Stimulated activated CD8-positive, alpha-beta memory T cell treated with anti-CD3 and anti-CD28 coated beads, Interleukin-2, amount 100 ng/mL, for 1 hour (primary cell): ENCODE measurements at places on chromosomes 6 and 20.

DNA sequence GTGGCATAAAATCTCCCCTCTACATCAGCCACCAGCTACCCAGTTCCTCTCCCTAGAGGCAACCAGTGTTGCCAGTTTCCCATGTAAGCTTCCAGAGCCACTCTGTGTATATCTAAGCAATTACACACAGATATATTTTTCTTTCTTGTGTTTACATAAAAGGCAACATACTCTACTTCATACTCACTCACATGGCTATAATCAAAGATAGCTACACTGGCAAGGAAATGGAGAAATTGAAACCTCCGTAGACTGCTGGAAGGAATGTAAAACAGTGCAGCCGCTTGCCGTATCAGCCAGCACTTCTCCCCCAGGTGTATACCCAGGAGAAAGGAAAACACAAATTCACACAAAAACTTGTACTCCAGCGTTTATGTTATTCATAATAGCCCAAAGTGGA is 38.5 kb upstream of the NELFCD start:
- no peak for DNase-seq

DNA sequence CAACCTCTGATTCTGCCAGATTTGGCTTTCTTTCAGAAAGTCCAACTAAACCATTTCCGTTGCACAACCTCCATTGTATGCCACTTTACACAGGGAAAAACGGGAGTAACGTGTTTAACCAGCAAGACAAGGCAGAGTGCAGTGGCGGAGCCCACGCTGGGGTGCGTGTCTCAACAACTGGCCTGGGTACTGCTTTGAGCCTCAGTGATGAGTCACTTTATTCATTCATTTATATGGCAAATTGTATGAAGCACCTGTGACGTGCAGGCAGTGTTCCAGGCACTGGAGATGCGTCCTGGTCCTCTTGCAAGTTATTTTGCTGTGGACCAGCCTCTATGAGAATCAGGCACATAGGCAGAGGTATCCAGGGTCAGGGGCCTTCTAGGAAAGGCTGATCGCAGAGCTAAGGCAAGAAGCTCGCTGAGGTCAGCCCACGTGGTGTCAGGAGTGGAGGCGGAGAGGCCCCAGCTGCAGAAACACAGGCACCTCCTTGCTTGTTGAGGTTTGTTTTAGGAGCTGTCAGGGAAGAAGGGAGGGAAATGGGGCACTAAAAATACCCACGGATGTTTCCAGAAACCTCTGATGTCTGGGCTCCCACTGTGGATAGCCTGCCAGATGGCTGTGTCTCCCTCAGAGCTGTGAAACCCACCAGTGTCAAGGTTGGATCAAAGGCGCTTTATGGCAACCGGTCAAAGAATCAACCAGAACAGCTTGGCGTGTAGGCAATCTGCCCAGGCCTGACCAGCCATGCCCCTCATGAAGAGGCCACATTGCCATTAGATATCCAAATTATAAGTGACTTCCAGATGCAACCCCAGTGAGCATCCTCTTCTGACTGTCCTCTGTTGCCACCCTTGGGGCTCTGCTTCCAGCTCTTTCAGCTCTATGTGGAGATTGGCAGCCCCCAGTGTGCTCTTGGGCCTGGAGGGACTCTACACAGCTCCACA is 157.2 kb downstream of the CD83 start:
- no peak for DNase-seq

GRCh38 chr6:81844686-81845085 is 92.2 kb upstream of the TENT5A start:
- no peak for DNase-seq

GRCh38 chr6:118804091-118804490 is 89.9 kb upstream of the ASF1A start:
- no peak for DNase-seq

GRCh38 chr6:54618572-54618971 is 228.0 kb upstream of the FAM83B start:
- DNase-seq, result no peak

GRCh38 chr6:75748003-75748742 is 866 bp upstream of the MYO6 start:
- DNase-seq, result no peak

DNA sequence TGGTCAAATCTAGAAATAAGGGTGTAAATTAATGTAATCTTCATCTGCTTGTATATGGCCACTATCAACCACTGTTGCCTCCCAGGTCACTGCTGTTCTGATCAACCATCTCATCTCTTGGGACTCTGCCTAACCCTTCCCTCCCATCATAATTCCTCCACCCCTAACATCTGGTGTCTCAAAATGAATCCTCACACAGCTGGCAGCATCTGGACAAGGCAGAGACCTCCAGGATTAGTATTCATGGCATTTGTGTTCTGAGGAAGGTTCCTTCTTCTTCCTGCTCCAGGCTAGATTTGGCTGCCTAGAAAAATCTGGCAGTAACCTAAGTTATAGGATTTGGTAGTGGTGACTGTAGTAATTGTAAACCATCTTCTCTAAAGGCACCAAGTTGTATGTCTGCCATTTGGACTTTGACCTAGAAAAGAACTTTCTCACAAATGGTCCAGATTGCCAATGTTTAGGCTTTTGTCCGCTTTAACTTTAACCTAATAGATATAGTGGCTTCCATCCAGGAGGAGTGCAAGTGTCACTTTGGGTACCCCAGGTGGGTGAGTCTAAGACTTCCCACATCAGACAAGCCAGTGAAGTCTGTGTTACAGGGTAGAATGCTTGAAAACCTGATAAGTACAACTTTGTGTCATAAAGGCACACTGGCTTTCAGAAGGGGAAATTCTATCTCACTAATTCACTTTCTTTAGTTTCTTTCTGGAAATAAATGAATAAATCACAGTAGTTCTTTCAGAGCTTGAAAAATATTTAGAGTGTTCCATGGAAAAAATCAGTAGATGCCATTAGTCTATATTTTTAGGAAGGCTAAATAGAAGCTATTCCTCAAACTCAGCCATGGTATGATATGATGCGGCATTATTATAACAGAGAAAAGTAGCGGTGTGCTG is 3.0 kb upstream of the PHACTR2 start:
- no peak for DNase-seq

DNA sequence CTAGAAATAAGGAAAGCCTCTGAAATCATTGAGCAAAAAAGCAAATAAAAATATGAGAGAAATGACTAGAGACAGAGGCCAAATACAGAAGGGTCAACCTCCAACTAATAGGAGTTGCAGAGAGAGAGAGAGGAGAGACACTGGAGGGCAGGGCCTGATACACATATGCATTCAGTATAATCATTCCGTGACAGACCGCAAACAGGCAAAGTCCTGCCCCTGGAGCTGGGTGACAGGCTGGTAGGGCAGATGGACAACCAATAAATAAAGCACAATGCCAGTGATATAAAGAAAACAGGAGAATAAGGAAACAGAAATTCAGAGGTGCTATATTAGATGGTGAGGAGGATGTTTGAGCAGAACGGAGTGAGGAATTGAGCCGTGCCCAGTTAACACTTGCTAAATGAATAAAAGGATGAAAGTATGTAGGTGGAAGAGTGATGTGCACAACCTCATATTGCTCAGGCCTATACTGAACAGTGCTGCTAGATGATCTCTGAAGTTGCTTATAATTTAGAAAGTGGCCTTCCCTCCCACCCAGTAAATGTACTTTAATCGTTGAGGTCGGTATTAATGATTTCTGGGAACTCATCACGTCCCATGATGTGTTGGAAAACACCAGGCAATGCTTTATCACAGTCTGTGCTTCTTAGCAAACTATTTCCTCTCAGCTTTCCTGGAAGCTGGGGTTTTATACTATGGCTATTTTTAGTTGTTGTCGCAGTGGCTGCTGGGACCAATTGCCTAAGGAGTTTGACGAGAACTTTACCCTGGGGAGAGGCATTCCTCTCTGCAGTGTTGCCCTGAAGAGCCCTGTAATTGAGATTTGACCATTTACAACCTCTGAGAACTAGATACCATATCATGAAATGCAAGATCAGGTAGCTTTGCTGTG is 37.6 kb upstream of the CLIC5 start:
- no peak for DNase-seq

DNA sequence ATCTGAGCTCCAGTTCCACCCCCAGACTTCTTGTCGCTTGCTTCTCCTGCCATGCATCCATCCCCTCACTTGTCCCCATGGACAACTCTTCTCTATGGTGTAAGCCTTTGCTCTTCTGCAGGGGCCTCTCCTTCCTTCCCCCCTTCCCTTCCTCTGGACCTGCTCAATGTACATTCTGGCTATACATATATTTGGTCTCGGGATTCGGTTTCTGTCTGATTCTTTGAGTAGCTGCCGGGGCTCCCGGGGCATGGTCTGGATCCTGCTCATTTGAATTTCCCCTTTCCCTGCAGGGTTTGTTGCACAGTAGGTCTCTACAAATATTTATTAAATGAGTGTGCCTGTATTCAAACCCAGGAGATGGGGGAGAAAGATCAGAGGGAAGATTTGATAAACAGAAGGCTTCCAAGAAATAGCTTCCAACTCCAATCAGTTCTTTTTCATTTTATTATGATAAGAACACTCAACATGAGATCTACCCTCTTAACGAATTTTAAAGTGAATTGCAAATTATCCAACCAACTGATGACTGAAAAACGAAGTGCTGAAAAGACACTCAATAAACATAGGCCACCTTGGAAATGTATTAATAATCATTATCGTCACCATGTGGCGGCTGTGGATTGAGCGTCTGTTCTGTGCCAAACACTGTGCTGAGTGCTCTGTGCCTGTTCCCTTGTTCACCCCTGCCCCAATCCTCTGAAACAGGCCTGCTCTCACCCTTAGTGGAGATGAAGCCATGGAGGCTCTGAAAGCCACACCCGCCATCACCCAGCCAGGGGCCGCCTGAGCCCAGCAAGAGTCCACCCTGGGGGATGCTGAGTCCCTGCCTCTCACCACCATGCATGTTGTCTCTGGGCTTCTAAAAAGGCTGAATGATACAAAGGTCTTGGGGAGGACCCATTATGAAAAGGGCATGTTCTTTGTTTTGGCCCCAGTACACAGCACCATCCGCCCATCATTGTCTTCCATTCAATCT is 34.3 kb upstream of the APCDD1L start:
- DNase-seq, result no peak

DNA sequence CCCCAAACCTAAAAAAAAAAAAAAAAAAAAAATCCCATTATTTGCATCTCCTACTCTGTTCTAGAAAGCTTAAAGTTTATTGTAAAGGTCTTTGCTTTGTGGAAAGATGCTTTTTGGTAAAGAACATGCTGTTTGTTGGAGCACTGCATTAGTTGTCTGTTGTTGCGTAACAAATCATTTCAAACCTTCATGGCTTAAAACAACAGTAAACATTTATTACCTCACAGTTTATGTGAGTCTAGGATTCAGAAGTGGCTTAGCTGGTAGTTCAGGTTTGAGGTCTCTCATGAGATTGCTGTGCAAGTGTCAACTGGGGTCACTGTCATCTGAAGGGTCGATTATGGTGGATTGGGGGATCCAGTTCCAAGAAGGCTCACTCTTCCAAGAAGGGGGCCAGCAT is 155.2 kb upstream of the ZFP64 start:
- DNase-seq, result no peak

GRCh38 chr6:78797270-78797669 is 70.1 kb upstream of the IRAK1BP1 start:
- DNase-seq, result no peak

DNA sequence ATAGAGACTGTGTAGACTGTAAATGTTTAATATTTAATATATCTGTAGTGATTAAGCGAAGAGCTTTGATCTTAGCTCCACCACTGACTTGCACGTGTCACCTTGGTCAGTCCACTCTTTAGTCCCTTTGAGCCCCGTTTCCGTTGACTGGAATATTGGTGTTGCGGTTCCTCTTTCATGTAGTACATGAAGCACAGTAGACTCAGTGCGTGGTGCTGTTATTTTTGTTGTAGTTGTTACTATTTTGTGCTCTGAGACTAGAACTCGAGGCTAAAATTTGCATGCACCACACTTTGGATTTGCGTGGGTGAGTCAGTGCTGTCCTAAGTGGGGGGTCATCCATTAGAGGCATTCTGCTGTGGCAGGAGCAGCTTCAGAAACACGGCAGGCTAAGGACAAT is 291.4 kb downstream of the QKI start:
- no peak for DNase-seq

DNA sequence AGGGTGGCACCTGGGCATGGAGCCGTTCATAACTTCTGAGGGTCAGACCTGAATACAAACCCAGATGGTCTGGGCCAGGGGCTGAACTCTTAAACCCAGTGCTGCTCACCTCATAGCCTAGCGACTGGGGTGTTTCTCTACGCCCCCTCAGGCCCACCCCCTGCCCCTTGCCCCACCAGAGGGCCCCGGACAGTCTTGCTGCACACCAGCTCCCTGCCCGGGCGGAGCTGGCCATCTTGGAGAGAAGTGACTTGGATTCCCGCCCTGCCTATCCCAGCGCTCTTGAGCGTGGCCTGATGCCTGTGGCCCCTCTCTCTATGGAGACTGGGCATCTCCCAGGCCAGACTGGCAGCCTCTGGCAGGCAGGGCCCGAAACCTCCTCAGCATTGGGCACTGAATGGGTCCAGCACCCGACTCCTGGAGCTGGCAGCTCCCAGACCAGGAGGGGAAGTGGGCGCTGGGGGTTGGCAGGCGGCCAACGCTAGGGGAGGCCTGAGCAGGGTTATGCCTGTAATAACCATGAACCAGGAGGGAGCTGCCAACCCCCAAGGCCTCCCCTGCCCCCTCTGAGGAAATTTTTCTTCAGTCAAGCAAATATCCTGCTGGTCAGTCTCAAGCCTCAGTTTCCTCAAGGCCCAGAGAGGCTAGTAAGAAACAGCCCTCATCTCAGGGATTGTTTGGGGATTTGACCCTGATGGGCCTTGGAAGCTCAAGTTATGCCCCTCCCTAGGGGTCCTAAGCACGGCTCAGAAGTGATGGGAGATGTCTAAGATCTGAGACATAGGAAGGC is 169.5 kb downstream of the VEGFA start:
- DNase-seq, result no peak
